Activated T-helper 2 cell treated with anti-CD3 and anti-CD28 coated beads, Interferon-gamma antibody, Interleukin-2, Interleukin-4, amounts not matched to agents 10 μg/mL and 5 μg/mL and 100 μg/mL, durations not matched to agents 14 hours and 24 hours and 36 hours (primary cell): ENCODE measurements at places on chromosomes 16 and 17. TPM values are rescaled to one million over a fixed set of nuclear protein-coding genes. Genes with fewer than 3 reads are reported as not detected.

DNA sequence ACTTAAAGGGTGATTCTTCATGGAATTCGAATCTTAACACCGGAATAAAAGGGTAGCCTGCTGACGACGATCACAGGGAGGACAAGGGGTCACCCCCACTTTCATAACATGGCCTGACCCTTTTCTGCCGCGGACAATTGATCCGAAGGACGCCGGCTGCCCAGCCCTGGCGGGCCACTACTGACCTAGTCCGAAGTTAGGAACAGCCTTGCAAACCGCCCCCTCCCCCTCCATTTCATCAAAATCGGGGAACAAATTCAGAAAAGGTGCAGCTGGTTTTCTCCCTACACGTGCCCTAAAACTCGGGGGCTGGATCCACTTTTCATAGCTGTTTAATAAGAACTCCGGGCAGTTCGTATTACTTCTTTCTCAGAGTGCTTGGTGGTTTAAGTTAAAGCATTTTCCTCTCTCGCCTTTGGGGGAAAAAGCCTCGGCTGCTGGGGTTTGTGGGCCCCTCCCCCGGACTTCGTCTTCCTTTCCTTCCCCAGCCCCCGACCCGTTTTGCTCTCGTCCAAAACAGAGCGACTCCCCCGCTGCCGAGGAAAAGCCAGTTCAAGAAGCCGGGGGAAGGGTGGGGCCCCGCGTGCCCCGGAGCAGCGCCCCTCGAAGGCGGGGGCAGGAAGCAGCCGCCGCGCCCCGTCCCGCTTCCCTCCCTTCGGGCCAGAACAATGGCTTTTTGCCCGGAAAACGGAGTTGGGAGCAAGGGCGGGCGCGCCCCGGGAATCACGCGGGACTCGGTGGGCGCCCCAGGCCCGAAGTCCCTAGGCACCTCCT lies 641 bp upstream of the CBX2 start:
- H3K4me1 ChIP-seq, result peaks cover 23% of the 10 kb centered on the region
- peaks cover 9% of the 10 kb centered on the region for H3K36me3 ChIP-seq
- peaks cover 69% of the 10 kb centered on the region for H3K27me3 ChIP-seq

GRCh38 chr17:38510421-38511149 lies 82.3 kb downstream of the ARHGAP23 start:
- H3K36me3 ChIP-seq, result no peaks in the 10 kb centered on the region
- no peak for DNase-seq
- no peak overlapping the region for H3K27ac ChIP-seq
- H3K4me1 ChIP-seq, result peaks cover 5% of the 10 kb centered on the region

DNA sequence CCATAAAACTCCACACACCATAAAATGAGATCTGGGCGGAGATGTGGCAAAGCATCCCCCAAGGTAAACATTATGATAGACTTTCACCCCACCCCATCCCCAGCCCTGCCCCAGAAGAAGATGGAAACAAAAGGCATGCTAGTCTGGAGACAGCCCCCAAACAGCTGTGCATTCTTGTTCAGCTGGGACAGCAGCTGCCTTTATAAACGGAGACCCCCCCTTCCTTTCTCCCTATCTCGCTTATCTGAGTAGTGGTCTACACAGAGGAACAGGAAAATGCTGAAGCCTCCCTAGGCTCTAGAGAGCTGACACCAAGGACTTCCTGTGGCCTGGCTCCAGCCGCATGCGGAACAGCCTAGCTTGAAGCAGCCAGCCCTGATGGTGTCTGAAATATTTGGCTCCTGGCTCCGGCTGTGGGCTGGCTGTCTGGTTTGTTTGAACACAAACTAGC lies 190.3 kb upstream of the ANKFN1 start:
- DNase-seq, result no peak
- H3K27me3 ChIP-seq, result peaks cover 5% of the 10 kb centered on the region
- no peak overlapping the region for H3K4me3 ChIP-seq
- H3K27ac ChIP-seq, result no peak overlapping the region
- no peaks in the 10 kb centered on the region for H3K36me3 ChIP-seq

GRCh38 chr17:14712611-14713021 lies 411.7 kb downstream of the HS3ST3B1 start:
- H3K36me3 ChIP-seq, result no peaks in the 10 kb centered on the region
- no peak for DNase-seq
- no peaks in the 10 kb centered on the region for H3K4me1 ChIP-seq
- no peaks in the 10 kb centered on the region for H3K27me3 ChIP-seq
- H3K27ac ChIP-seq, result no peak overlapping the region

DNA sequence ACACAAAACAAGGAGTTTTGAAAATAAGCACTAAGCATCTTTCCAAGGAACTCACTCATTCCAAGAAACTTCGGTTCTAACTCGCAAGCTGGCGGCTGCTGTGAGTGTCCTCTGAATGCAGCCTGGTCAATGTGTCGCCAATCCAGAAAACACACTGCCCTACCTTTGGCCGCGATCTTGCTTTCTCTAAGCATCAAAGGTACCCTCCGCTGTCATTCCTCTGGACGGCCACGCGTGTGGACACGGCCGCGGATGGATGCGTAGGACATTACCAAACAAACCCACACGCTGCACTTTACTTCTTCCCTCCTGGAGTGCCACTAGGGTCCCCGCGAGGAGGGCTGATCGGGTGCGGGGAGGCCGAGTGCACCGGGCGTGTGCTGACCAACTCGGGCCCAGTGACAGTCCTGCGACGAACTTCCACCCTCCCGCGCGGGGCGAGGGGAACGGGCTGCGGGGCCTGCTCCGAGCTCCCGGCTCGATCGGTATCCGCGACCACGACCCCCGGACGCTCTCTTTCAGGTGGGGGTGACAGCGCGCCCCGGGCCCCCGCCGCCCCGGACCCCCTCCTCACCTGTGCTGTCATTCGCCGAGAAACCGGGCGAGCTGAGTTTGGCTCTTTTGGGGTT lies 1.1 kb downstream of the CREBBP start:
- H3K27me3 ChIP-seq, result peaks cover 6% of the 10 kb centered on the region
- H3K4me3 ChIP-seq, result peak overlapping the region; percentile 88
- DNase-seq, result no peak
- peak overlapping the region; percentile 71 for H3K27ac ChIP-seq
- H3K4me1 ChIP-seq, result peaks cover 35% of the 10 kb centered on the region

DNA sequence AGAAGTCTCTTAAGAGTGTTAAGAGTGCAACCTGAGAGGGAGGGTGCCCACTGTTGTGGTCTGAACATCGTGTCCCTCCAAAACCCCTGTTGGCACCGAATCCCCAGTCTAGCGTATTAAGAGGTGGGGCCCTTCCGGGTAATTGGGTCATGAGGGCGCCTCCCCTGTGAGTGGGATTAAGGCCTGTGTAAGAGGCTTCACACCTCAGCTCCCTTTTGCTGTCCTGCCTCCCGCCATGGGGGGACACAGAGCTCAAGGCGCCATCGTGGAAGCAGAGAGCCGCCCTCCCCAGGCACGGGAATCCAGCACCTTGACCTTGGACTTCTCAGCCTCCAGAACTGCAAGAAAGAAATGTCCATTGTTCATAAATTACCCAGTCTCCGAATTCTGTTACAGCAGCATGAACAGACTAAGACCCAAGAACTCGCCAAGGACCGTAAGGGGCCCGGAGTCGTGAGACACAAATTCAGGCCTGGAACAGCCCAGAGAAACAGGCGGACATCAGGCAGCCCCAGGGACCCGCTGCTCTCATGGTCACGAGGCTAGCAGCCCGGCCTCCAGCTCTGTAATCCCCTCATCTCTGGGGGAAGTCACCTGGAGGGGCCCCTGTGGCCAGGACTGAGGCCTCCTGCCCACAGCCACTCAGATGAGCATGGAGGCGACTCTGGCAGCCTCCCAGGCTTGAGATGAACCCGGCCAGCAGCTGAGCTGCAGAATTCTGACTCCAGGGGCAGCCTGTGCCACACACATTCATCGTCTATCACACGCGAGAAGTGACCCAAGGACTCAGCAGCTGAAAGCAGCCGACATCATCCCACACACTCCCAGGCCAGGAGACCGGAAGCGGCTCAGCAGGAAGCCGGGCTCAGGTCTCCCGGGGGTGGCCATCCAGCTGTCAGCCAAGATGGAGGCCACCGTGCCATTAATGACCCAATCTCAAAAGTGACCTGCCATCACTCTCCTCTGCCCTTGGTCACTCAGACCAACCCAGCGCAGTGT lies 12.8 kb upstream of the CHMP6 start:
- DNase-seq, result no peak
- peaks cover 4% of the 10 kb centered on the region for H3K27me3 ChIP-seq
- no peak overlapping the region for H3K4me3 ChIP-seq
- peaks cover 7% of the 10 kb centered on the region for H3K4me1 ChIP-seq
- H3K27ac ChIP-seq, result no peak overlapping the region
- H3K36me3 ChIP-seq, result no peaks in the 10 kb centered on the region

DNA sequence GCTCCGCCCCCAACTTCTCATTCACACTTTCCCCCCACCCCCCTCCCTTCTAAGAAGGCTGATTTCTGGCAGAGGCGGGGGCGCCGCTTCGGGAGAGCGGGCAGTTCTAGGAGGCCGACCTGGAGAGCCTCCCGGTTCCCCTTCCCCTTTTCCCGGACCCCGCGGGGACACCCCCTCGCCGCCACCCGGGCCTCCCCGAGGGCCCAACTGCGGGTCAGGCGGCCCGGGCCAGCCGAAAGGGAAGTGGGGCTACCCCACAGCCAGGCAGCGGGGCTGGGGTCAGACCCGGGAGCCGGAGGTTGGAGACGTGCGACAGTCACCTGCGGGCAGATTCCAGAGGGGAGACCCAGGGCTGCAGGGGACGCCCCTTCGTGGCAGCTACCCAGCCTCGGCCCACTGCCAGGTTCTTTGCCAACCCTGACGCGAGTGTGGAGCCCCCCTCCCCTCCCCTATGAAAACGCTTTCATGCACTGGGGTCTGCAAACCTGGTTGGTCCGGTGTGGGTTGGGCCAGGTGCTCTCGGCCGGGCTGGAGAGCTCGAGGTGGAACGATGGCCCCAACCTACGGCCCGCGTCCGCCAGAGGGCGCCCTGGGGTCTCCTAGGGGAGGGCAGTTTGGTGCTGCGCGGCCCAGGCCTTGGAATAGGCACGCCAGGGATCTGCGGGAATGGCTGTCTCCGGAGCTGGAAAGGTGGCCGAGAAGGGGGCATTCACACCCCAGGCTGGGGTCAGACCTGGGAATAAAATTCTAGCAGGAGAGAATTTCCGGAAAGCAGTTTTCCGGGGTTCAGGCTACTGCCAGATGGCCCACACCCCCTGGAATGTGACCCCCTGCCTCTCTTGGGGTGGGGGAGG lies 721 bp upstream of the SOCS3 start:
- peaks cover 11% of the 10 kb centered on the region for H3K27me3 ChIP-seq
- H3K36me3 ChIP-seq, result peaks cover 37% of the 10 kb centered on the region
- H3K4me3 ChIP-seq, result peak overlapping the region; percentile 83
- H3K27ac ChIP-seq, result peak overlapping the region; percentile 90

GRCh38 chr17:47276444-47276843 lies 22.8 kb downstream of the ITGB3 start:
- H3K27ac ChIP-seq, result no peak overlapping the region
- H3K4me3 ChIP-seq, result no peak overlapping the region
- DNase-seq, result no peak
- H3K27me3 ChIP-seq, result peaks cover 7% of the 10 kb centered on the region
- no peaks in the 10 kb centered on the region for H3K36me3 ChIP-seq
- peaks cover 6% of the 10 kb centered on the region for H3K4me1 ChIP-seq

DNA sequence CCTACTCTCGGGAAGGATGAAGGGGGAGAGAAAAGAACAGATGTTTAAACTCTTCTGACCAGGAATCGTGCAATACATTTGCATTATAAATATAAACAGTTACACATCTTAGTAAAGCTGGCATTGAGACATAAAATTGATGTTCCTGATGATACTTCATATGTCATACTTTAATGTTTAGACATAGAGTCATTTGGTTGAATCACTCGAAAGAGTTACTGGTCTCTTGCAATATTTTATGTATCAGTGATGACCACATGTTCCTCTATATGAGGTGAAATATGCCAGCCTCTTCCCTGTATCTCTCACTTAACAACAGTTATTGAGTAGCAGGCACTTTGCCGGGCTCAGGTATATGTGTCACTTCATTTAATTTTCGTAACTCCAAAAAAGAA lies 49.7 kb upstream of the PMFBP1 start:
- peaks cover 2% of the 10 kb centered on the region for H3K27me3 ChIP-seq
- H3K27ac ChIP-seq, result no peak overlapping the region
- H3K36me3 ChIP-seq, result no peaks in the 10 kb centered on the region

The FOXJ1 gene
- total RNA-seq, result 0.11 TPM in 2 replicates

The PDILT gene
- 0.07 TPM in 1 of 2 replicates, not detected in the other for total RNA-seq

The TPPP3 gene
- not detected in 2 replicates for total RNA-seq

The HAP1 gene
- 0.11 and 0.23 TPM in 2 replicates for total RNA-seq

The KRT9 gene
- not detected in 2 replicates for total RNA-seq

The ZNF423 gene
- total RNA-seq, result not detected in 2 replicates

The CDK5R1 gene
- 10.8 and 12.0 TPM in 2 replicates for total RNA-seq
